ENCODE measurements at places on chromosomes 3 and 15.

GRCh38 chr3:84987706-84988504 lies 29.1 kb downstream of the CADM2 start:
- no peak for DNase-seq

- peak; percentile 13 for DNase-seq
Observed at GRCh38 chr15:86620641-86621349, 541.1 kb downstream of the AGBL1 start.

DNA sequence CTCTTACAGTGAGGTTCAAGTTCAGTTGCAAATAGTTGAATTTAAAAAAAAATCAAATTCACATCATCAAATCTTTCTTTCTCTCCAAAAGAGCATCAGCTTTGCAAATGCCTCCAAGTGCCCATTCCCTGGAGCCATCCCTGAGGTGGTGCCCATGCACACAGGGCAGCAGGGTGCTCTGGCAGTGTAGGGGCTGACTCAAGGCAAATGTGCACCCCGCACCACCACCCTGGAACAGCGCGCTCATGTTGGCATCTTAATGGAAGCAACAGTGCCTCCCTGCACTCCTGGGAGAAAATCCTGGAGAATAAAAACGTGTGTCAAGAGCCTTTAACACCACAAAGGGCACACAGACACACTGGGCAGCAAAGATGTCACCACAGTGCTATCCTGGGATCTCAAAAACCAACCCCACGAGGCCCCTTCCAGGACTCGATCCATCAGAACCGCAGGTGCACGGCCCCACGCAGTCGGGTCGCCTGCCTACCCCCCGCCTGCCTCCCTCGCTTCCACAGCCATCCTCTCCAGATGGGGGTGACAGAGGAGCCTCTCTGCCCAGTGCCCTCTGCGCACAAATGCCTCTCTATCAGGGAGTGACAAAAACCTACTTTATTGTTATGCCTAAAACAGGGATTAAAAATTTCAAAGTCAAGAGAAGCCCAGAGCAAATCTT lies 50.8 kb downstream of the NIPA2 start:
- DNase-seq = no peak

DNA sequence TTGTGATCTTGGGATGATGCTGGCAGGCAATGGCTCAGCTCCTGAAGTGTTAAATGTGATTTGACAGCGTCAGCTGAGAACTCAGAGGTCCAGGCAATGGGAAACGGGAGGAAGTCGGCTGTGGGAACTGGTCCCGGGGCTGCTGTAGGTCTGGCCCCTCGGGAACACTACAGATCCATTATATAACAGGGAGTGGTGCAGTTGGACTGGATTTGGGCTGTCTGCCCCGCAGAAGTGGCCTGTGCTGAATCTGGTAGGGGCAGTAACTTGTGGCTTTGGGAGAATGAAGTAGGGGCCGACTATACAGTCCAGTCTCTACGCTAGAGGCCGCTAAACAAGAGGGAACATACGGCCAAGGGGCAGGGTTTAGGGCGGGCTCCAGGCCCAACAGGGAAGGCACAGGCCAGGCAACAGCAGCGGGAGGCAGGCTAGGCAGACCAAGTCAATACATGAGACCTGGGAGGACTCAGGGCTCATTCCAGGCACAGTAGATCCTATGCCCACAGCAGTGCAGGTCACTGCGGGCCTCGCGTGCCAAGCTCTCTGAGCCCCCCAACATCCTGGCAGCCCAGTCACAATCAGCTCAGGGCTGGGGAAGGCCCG lies 20.3 kb upstream of the IL16 start:
- DNase-seq = no peak

- no peak for DNase-seq
Observed at GRCh38 chr3:193446965-193447602, 68.5 kb upstream of the ATP13A5 start.

DNA sequence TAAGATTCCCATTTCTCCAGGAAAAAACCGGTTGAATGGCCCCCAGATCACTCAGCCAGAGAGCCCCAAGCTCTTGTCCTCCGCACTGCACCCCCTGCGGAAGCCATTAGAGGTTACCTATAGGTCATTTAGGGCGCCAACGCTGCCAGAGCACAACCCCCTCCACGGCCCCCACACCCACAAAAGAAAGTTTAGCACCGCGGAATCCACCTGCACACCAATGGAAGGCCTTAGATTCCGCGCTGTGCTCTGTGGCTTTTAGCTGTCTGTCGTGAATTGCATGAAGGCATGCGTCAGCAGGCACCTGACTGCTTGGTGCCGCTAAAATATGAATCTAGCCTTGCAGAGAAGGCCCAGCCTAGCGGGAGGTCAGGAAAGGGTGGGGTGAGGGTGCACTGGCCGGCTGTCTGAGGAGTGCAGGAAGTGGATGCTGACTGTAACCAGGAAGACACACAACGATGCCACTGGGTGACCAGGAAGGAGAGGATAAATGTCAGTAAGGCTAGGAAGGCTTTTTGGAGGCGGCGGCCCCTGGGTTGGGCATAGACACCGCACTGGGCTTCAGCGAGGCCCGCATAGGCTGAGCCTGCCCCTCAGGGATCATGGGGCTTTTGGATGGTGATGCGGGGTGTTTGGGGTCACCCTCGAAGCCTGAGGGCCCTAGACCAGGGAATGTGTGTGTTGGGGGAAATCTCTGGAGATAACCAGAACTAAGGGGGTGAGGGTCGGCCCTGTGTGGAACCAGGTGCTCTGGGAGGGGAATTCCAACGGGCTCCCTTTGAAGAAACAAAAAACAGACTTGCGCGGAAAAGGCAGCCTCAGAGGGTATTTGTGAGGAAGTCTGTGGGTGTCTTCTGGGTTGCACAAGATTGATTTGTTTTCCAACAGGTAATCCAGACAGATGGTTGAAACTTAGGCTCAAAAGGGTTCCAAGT lies 976 bp upstream of the NUP210 start:
- DNase-seq = no peak

- peak; percentile 64 for DNase-seq
Observed at GRCh38 chr3:108959017-108959416, 5.3 kb upstream of the GUCA1C start.

- DNase-seq = no peak
Observed at GRCh38 chr15:93058128-93058527, 30.9 kb downstream of the RGMA start.

DNA sequence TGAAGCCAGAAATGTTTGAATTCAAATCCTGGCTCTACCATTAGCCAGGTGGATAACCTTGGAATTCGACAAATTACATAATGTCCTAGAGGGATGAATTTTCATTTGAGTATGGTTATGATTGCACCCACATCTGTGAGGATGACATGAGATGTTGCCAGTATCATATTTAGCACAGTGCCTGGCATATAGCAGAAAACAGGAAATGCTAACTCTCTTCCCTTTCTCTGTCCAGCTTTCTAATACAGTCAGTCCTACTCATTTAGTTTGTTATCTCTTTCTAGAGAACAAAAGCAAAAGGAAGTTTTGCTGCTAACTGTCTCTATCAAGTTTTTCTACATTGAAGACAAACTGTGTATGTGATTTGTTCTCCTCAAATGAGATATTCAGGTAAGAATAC lies 231.7 kb downstream of the CPNE4 start:
- DNase-seq = no peak

DNA sequence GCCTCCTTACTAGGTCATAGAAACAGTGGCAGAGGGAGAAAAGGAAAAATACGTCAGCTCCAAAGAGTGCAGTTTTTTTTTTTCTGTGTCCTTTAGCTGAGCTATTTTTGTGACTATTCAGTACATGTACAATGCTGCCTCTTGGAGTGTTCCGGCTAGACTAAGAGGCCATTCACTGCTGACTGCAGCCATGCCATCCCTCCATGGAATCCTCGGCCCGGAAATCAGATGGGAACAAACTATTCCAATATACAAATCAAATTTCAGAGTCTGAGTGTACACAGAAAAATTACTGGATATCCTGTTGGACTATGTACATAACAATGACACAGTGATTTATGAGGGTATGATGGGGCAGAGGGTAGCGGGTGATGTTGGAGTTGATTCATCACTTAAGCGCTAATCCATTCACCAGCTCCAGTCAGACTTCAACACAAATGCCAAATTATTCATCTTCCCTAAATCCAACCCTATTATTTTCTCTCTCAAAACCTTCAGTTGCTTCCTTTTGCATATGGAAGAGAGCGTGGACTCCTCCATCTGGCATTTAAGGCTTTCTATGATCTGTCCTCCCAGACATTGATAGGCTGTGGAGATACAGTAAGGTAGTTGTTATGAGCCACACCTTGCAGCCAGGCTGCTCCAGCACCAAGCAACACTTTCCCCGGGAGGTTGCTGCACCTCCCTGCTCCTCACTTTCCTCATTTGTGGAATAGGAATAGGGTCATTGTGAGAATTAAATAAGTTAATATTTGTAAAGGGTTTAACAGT lies 109.1 kb downstream of the LPP start:
- peak; percentile 95 for DNase-seq

GRCh38 chr3:14120111-14120920 lies 4.4 kb downstream of the CHCHD4 start:
- no peak for DNase-seq

- peak; percentile 83 for DNase-seq
Observed at GRCh38 chr3:57756528-57757401, 656 bp downstream of the SLMAP start.

DNA sequence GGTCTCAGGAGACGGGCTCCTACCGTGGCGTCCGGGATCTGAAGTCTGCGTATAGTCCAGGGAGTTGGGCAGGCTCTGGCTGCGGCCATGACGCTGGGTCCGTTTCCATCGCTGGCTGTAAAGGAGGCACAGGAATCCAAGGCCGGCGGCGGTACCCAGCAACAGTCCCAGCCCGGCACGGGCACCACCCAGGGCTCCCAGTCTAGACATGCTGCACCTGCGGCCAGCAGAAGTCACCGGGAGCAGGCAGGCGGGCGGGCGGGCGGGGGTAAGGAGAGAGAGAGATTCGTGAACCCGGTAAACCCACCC lies 526 bp downstream of the RMDN3 start:
- peak; percentile 19 for DNase-seq

DNA sequence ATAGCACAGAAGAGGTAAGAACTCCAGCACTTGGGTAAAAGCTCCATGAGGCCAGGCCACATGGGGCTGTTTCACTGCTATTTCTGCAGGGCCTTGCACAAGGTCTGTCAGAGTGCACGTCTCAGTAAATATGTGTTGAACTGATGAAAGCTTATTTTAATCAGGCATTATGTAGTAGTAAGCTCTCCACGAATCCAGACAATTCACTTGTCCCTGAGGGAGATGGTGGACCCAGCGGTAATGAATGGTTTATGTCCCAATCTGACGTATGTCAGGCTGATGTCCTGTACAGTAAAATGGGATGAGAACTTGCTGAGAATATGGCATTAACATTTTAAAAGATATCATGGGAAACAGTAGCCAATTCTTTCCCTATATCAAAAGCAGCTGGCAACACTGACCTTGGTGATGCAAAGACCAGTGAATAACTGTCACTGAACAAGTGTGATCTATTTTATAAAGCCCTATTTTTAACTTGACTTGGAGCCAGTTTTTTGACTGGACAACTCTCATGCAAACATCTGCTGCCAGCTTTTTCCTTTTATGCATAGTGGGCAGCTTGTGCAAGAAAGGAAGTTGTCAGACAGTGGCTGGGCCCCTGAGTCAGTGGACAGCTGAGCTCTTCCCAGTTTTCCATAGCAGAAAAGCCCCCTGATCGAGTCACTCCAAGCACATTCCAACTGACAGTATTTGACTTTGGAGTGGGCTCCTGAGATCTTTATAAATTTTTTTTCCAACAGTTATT lies 519.8 kb upstream of the MDFIC2 start:
- DNase-seq = peak; percentile 78

DNA sequence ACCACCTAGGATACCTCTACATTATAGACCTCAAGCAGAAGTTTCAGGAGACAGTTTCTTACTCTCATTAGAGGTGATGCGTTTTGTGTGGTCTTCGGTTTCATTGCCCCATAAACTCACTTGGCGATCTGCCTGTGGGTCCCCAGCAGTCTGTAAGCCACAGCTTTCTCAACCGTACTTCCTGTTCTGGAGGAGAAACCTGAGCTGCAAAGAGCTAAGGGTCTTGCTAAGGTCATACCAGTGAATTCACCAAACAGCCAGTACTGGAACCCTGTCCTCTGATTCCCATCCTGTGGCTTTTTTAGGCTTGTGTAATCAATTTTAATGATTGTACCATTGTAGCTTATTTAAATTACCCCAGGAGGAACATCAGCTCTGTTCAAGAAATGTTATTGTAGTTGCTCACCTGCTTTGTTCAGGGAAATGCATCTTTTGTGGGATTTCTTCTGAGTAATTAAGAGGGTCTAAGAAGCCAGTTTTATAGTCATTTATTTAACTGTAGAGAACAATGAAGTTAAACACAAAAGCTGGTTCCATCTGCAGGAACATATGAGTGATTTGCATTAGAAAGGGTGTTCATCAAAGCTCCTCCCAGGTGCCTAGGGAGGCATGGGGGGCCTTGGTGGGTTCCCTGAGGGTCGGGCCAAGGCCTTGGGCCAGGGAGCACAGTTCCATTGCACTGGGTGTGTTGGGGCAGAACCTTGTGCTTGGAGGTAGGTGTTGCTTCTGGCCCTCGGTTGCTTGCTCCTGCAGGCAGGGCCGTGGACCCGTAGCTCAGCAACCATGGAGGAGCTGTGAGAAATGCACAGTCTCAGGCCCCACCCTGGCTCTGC lies 69.6 kb downstream of the APBA2 start:
- peak; percentile 93 for DNase-seq

GRCh38 chr3:122697952-122698620 lies 17.4 kb downstream of the PARP14 start:
- DNase-seq = peak; percentile 48

DNA sequence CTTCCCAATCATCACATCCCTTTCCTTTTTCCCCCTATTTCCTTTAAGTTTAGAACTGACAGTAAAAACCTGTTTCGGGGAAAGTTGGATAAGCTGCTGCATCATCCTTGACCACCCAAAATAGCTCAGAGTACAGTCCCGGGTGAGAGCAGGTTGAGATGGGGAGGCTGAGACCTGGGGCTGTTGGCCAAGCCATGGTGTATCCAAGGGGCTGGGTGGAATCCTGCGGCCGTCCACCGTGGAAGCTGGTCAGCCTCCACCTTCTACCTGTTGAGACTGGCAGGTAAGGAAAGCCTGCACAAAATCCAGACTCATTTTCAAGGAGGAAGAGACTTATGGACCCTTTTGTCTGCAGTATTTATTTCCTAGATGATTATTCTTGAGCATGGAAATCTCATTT lies 128.2 kb upstream of the PLXNA1 start:
- DNase-seq = no peak

DNA sequence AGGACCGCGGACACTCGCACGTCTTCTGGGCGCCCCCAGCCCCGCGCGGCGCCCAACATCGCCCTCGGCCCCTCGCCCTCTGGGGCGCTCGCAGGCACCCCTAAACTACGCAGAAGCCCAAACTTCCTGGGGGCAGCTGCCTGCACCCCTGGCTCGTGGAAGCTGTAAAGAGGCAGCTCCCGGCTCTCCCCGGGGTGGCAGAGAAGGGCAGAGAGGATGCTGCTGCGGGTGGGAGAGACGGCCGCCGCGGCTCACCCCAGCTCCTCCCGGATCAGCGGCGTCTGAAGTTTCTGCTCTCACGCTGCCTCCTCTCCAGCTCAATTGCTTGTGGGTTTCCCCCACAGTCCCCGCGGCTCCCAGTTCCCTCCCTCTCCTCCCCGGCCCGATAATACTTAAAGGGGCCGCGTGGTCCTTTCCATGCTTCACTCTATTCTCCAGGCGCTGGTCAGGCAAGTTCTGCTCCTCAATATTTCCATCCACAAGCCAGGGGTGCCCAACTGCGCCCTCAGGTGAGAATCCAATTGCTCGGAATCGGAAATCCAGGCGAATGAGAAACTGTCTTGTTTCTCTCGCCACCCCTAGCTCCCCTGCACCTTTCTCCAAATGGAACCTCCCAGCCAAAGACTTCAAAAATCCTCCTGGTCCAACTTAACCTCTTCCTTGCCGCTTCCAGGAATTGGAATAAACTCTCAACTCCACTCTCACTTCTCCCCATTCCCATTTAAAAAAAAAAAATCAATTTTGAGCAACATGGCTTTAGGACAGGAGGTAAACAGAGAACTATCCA lies 748.5 kb downstream of the ROBO1 start:
- peak; percentile 80 for DNase-seq

GRCh38 chr15:74060251-74060650 lies 22.1 kb downstream of the GOLGA6A start:
- DNase-seq = no peak
